ENCODE measurements at places on chromosomes 6 and 20.

GRCh38 chr6:101125380-101125971 is 244.3 kb upstream of the ASCC3 start:
- DNase-seq, result no peak

DNA sequence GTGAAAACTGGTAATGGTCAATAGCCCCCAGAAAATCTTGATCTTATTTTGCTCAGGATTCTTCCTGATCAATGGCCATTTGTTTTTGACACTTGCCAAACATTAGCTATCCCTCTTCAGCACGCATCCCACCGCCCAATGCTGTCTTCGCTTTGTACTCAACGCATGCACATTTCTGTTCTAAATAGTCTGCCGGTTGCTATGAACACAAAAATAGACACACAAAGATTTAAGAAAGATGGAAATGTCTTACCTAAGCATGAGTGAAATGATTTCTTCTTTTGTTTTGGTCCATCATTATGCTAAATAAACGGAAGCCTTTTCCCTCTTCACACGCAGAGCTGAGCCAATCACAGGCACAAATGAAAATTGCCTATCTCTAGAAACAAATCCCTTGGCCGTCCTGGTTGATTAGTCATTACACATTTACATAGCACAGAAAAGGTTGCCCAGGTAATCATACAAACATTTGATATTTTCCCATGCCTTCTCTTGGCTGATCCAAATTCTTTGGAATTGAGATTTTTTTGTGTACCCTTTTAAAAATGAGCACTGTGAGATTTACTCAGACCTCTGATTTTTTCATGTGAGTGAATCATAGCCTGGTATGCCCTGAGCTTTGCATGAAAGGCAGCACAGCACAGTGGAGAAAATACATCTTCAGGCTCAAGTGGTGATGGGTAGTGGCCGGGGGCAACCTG is 70.5 kb upstream of the FAM184A start:
- DNase-seq, result no peak

GRCh38 chr6:10682355-10682988 is 11.9 kb downstream of the C6orf52 start:
- no peak for DNase-seq

DNA sequence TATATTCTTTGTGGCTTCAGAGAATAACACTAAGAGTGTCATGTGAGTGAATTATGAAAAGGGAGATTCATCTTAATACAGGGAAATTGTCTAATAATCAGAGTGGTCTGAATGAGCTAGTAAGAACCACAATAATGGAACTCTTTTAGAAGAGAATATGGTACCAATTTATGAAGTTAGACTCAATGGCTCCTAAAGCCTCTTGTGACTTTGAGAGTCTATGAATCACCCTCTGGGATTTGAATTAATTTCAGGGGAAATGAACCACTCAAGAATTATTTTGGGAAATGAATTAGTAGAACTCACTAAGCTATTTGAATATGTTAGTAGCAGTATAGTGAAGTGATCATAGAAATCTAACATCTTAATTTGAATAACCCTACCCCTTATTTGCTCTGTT is 14.3 kb downstream of the PCMT1 start:
- no peak for DNase-seq

DNA sequence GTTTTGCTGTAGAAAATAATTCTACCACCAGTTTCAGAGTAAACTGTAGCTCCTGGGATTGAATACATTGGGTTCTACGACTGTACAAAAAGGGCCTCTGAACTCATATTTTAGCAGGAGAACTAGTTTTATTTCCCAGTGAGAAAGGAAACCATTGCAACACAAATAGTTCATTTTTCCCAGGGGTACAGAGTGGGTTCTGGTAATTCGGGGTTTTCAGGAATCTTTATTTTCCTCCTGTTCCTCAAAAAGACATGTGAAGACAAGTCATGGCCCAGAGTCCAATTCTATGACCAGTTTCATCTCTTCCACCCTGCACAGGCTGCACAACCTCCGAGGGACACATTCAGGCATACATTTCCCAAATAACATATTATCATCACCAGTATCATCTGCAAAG is 222.1 kb downstream of the HIVEP2 start:
- DNase-seq, result no peak

- DNase-seq, result no peak
Measured at GRCh38 chr6:170052991-170053821, 237.7 kb downstream of the DLL1 start.

GRCh38 chr6:26155061-26155930 is 68.1 kb downstream of the HFE start:
- no peak for DNase-seq

DNA sequence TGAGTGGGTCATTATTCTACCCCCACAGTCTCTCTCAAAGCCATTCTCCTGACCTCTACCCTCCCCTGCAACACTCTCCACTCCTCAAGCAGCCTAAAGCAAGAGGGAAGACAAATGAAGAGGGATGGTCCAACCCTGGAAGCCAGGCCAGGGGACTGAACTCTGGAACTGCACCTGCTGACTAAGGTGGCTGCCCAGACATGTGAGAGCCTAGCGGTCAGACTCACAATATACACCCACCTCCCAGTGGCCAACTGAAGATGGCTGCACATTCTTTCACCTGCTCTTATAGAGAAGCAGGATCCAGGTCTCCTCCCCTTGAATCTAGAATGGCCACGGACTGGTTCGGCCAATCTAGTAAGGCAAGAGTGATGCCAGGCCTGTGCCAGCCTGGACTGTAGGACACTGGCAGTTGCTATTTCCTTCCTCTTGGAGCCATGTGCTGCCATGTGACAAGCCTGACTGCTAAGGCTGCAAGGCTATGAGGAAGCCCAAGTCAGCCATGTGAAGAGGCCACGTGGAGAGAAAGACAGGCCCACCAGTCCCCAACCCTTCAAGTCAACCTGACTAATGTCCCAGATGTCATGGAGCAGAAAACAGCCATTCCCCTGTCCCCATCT is 31.8 kb downstream of the ACSS1 start:
- no peak for DNase-seq

- no peak for DNase-seq
Measured at GRCh38 chr6:163170294-163170883, 244.1 kb upstream of the QKI start.

GRCh38 chr20:48790473-48791003 is 37.3 kb downstream of the PREX1 start:
- DNase-seq, result no peak

- no peak for DNase-seq
Measured at GRCh38 chr20:61718361-61719005, 347.2 kb downstream of the TAF4 start.

GRCh38 chr6:49634092-49634835 is 2.4 kb downstream of the RHAG start:
- DNase-seq, result no peak

DNA sequence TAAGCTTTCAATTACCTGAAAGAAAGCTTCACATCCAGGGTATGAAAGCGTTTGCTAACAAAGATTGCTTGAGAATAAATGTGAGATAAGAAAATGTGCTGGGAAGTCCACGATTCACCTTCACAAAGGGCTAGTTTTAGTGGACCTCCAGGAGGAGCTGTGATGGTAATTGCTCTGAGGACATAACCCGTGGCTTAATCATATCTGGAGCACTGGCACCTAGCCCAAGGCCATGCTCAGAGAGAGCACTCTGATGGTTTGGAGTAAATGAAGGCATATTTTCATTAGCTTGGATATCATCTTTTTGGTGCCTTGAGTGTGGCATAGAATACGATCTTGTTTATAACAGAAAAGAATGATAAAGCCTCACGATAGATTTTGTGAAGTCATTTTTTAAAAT is 46.9 kb upstream of the BACH2 start:
- DNase-seq, result no peak

DNA sequence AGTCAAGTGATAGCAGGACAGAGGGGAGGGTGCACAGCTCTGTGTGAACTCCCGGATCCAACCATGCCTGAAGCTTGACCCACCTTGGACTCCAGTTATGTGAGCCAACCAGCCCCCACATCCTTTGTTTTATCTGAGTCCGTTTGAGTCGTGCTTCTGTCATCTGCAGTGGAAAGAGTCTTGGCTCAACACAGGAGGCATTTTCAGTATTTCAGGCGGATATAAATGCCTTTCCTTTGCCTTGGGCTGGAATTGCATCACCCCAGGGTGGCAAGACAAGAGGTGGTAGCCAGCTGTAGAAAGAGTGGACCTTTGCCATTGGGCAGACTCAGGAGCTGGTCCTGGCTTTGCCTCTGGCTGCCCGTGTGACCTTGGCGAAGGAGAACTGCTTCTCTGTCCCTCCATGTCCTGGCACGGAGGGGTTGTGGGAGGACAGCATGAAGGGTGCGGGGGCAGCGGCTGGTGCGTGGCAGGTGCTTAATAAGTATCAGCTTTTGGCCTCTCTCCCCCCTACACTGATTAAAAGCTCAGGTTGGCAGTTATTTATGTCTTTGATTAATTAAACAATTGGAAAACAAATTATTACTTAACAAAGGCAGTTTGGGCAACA is 42.6 kb upstream of the APCDD1L start:
- DNase-seq, result no peak

DNA sequence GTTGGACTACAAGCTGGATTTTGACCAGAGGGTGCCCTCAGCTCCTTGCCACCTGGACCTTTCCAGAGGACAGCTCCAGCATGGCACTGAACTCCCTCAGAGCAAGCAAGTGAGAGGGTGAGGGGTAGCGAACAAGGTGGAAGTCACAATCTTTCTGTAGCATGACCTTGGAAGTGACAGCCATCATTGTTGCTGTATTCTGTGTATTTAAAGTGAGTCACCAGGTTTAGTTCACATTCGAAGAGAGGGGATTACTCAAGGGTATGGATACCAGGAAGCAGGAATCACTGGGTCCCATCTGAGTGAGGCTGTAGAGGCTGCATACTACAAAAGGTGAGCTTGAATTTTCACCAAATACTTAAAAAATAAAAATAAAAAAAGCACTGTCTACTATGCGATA is 280.0 kb upstream of the SPTLC3 start:
- no peak for DNase-seq

- DNase-seq, result no peak
Measured at GRCh38 chr20:43534791-43535350, 24.0 kb upstream of the SGK2 start.

GRCh38 chr6:99132026-99132635 is 184.4 kb upstream of the FBXL4 start:
- DNase-seq, result no peak

- DNase-seq, result no peak
Measured at GRCh38 chr6:41636833-41637193, 1.5 kb upstream of the MDFI start.

- no peak for DNase-seq
Measured at GRCh38 chr20:1777476-1777820, 117.8 kb upstream of the SIRPA start.

DNA sequence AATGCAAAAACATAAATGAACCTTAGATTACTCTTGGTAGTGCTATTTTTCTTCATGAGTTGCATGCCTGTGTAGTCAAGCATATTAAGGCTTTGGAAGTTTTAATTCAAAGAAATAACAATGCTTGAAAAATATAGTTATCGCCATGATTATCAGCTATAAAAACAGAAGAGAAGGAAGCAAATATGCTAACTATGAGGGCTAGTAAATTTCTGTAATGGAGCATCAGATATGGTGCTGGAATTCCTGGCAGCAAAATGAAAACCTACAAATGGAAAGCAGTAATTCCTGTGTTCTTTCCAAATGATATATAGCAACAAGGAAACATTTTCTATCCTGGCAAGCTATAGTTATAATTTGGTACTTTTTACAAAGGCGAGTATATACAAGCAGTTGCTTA is 29.7 kb downstream of the DOP1A start:
- DNase-seq, result no peak

GRCh38 chr6:33321227-33321626 is 3.7 kb upstream of the ZBTB22 start:
- no peak for DNase-seq

GRCh38 chr6:161554883-161555282 is 281.0 kb upstream of the AGPAT4 start:
- no peak for DNase-seq

DNA sequence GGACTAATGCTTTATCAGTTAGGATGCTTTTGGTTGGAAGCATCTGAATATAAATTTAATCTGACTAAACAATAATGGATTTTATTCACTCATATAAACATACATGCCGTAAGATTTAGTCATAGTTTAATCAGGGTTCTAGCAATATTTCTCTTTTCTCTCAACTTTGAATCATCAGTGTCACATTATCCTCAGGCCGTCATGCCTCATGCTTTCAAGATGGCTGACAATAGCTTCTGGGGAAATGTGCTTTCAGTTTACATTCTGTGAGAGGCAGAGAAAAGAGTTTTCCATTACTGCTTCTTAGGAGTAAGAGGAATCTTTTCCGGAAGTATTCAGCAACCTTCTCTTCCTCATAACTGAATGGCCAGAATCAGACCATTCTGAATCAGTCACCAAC is 162.2 kb downstream of the GJA1 start:
- no peak for DNase-seq

- no peak for DNase-seq
Measured at GRCh38 chr6:53792016-53792415, 2.8 kb upstream of the LRRC1 start.

DNA sequence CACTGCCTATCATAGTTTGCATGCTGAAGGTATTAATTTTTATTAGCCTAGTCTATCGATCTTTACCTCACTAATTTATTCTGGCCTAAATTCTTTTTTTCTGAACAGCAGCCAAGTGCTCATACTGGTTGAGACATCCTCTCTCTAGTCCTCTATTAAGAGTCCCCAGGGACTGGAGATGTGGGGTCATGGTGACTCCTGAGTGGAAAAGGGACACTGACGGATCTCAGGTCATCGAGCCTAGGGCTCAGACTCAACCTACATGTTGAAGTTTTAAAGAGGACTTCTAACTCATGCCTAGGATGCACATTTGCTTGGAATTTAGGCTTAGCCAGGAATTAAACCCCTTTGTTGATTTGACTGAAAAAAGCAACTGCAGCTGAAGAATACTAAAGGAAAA is 378.1 kb downstream of the BTBD9 start:
- DNase-seq, result no peak

DNA sequence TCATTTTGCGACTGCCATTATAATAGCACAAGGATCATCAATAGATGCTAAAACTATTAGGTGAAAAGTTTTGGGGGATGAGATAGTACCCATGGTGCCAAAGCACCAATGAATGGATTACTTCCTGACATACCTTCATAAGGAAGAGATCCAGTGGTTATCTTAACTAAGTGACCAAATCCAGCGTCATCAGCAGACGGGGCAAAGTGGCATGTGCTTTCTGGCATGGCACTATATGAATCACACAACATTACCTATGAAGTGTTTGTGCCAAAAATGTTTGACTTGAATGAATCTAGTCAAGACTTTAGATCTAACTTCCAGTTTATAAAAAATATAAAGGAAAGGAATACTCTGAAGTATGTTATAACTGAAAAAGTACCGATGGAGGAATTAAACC is 10.8 kb downstream of the TRIM26 start:
- DNase-seq, result no peak

- DNase-seq, result no peak
Measured at GRCh38 chr20:775679-776135, 7.4 kb upstream of the SLC52A3 start.

DNA sequence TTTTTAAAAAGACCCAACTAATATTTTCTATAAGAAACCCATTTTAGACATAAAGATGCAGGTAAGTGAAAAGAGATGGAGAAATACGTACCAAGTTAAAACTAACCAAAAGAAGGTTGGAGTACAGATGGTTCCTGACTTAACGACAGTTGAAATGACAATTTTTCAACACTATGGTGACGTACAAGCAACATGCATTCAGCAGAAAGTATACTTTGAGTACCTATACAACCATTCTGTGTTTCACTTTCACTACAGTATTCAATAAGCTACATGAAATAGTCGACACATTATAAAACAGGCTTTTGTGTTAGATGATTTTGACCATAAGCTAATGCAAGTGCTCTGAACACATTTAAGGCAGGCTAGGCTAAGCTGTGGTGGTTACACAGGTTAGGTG is 228.9 kb downstream of the RNGTT start:
- DNase-seq, result no peak

All from kidney epithelial cell (primary cell).